ENCODE measurements at places on chromosomes 6 and 20.

DNA sequence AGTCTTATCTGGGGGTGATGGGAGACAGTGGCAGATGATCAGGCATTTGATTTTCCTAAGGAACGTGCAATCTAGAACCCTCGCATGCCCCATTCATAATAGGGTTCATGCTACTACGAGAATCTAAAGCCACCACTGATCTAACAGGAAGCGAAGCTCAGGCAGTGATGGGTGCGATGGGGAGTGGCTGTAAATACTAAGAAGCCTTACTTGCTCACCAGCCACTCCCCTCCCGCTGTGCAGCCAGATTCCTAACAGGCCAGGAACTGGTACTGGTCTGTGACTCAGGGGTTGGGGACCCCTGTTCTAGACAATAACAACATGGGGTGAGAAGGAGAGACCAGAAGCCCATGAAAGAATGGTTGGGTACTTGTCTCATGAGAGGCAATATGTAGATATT lies 4.5 kb downstream of the TREML4 start:
- no peak for DNase-seq

DNA sequence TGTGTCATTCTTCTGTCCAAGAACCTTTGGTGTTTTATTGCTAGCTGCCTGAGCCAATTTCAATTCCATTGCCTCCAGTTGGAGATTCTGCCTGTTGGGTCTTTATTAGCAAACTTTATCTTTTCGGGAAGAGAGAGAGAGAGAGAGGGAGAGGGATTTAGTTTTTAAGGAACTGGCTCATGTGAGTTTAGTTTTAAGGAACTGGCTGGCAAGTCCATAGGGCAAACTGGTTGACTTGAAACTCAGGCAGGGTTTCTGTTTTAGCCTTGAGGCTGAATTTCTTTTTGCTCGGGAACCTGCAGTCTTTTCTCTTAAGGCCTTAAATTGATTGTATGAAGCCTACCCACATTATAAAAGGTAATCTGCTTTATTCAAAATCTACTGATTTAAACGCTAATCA lies 23.0 kb downstream of the BCKDHB start:
- no peak for DNase-seq

GRCh38 chr6:158853072-158853879 lies 34.1 kb upstream of the EZR start:
- DNase-seq = peak; percentile 58

DNA sequence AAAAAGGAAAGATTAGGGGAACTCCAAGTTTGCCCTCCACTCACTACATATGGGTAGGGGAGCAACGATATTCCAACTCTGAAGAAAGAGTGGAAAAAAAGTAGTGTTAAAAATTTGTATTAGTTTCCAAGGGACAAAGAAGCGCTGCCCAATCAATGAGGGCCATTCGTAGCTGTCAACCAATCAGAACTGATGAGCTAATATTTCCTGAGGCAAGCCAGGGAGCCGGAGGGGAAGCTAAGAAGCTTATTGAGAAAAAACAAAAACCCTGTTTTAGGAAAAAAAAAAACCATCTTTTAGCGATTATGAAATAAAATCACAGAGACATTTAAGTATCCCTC lies 59.5 kb downstream of the TRIM38 start:
- no peak for DNase-seq

DNA sequence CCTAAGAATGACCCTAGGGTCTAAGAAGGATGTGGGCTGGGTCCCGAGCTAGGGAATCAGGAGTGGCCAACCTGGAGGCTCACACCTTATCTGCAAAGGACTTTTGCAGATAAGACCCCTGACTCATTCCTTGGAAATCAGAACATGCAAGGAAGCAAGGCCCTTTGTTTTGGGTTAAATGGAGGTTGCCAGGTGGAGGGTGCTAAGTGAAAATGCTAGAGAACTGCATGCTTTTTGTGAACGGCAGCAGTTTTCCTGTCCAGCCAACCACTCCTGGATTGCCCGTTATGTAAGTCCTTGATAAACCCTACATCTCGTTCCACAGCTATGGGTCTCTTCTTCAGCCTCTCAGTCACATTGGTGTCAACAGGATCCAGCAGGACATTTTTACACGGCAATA lies 52.1 kb upstream of the CST7 start:
- DNase-seq = no peak

DNA sequence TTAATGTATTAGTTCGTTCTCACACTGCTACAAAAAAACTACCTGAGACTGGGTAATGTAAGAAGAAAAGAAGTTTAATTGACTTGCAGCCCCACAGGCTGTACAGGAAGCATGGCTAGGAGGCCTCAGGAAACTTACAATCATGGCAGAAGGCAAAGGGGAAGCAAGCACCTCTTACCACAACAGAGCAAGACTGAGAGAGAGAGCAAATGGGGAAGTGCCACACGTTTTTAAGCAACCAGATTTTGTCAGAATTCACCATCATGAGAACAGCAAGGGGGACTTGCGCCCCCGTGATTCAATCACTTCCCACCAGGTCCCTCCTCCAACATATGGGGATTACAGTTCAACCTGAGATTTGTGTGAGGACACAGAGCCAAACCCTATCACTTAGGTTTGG lies 70.8 kb upstream of the SRSF6 start:
- no peak for DNase-seq

DNA sequence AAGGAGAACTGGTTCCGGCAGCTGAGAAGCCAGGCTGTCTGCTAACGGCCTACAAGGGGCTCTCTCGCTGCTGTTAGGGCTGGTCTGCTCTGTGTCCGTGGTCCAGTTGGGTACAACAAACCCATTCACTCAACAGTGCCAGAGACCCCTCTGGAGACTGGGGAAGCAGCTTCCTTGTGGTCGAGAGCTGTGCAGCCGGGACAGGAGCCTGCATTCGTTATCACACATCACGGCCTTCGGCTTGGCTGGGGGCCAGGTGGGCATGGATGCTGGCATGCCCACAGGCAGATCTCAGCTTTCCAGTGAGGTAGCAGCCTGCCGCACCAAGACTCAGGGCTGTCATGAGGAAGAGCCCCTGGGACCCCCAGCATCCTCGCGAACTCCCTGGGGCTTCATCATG lies 124.7 kb downstream of the PREX1 start:
- no peak for DNase-seq

- no peak for DNase-seq
Measured at GRCh38 chr6:145178391-145178790, 556.9 kb downstream of the EPM2A start.
